ENCODE measurements at places on chromosomes 4 and X.

DNA sequence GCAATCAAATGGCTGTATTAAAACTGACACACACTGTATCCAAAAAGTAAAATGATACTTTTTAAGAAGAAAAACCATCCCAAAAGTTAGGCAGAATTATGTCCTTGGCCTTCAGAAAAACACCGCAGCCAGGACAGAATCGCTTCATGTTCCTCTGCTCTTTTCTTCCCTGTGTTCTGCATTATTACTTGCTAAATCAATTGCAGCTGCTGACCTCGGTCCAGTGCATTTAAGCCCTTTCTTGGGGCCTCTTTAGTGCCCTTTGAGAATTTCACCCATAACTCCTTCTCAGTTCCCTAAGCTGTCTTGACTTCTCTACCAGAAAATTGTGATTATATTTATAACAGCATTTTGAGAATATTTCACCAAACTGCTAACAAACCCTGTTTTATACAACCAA lies 696.9 kb downstream of the PCDH7 start:
- no peak for DNase-seq

- no peak for DNase-seq
These were observed 19.8 kb downstream of the PSMD10 start for GRCh38 chrX:108071578-108071977.

DNA sequence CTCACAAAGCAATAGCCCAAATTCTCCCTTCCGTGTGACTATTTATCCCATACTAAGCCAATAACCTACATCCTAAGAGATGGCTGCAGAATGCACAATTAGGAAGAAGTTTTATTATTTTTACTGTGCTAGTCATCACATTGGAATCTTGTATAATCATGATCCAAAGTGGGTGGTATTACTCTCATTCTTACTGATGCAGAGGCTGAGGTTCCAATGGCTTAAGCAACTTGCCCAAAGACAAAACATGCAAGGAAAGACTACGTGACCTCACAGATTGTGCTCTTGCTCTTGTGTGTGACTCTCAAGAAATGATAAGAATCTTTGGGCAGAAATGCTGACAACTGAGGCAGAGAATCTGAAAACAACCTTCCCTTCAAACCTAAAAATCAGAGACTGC lies 212.2 kb downstream of the LDB2 start:
- DNase-seq, result peak; percentile 42

DNA sequence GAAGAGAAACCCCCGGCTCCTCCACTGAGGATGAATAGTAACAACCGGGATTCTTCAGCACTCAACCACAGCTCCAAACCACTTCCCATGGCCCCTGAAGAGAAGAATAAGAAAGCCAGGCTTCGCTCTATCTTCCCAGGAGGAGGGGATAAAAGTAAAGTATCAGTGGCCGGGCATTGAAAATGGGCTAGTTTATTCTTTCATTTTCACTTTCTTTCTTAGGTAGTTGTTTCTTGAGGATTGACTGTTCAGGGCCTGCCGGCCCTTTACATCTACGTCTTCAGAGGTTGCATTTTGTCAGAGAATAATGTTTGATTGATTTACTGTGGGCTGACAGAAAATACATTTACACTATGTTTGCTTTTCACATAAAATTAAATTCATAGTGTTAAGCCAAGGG lies 27.1 kb downstream of the PAK3 start:
- no peak for DNase-seq

DNA sequence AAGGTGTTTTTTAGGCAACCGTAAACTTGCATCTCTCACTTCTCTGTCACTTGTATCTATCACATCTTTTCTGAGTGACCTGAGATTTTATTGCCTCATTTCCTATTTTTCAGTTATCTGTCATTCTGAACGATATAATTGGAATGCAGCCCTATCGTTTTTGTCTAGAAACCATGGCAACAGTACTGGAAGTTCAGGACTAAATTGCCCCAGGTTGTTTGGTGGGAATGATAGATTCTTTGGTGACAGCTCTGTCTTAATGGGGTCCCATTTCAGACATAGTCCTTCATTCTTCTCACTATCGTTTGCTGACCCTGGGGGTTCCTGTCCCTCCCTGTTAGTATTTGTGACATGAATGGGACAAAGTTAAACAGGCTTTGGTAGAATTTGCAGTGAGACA lies 267.7 kb upstream of the GALNT7 start:
- DNase-seq, result no peak

DNA sequence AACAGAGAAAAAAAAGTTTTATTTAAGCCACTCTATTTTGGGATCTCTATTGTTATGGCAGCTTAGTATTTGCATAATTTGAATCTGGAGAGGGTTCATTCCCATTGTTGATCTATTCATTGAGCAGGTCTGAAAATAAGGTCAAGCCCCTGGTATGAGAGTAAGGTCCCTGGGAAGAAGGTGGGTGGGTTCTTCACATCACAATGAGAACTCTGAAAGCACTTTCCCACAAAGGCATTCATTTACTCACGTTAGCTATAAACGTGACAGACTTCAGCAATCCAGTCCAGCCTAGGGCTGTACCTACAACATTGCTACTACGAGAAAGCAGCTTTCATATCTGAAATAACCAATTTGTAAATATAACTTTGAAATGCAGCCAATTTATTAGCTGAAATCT lies 126.2 kb downstream of the CORIN start:
- DNase-seq, result no peak

- DNase-seq, result no peak
These were observed 2.2 kb downstream of the RBBP7 start for GRCh38 chrX:16867947-16868346.

GRCh38 chr4:23070848-23071570 lies 378.3 kb downstream of the GBA3 start:
- DNase-seq, result no peak

GRCh38 chr4:76306882-76307659 lies 538 bp downstream of the STBD1 start:
- peak; percentile 28 for DNase-seq

GRCh38 chr4:113446019-113446418 lies 315.5 kb downstream of the CAMK2D start:
- peak; percentile 47 for DNase-seq

DNA sequence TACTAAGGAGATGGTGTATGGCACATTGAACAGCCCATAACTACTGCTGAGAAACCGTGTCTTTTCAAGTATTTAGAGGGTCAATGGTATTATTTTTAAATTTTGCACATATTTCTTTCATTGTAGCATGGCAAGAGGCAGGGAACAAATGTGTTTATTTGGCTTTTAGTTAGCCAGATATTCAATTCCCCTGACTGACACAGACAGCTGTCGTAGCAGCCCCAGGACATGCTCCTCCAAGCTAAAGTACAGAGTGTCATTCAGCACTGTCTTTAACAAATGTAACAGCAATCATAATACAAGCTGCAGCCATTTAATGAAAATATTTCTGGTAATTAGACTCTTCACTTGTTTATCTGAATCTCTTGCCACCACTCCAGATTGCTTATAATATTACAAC lies 687.1 kb downstream of the KLHL13 start:
- peak; percentile 40 for DNase-seq

- DNase-seq, result no peak
These were observed 250.9 kb downstream of the TENM3 start for GRCh38 chr4:182494103-182494502.

DNA sequence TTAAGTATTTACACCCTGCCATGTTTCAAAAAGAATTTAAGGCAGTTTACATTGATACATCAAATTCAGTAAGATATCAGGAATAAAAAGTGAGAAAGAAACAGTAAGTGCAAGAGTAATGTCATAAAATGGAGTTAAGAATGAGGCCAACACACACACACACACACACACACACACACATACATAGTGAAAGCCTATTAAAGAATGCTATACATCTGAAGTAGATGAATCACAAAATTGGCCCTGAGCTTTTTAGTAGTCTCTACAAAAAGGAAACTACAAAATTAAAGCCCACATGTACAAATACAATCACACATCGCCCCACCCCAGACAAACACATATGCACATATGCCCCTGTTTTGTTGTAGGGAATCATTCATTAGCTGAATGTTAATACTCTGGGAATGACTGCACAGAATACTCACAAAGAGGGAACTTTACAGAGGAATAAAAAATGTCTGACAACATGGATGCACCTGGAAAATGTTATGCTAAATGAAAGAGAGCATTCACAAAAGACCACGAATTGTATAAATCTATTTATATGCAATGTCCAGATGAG lies 428.8 kb downstream of the IL15 start:
- DNase-seq, result no peak

DNA sequence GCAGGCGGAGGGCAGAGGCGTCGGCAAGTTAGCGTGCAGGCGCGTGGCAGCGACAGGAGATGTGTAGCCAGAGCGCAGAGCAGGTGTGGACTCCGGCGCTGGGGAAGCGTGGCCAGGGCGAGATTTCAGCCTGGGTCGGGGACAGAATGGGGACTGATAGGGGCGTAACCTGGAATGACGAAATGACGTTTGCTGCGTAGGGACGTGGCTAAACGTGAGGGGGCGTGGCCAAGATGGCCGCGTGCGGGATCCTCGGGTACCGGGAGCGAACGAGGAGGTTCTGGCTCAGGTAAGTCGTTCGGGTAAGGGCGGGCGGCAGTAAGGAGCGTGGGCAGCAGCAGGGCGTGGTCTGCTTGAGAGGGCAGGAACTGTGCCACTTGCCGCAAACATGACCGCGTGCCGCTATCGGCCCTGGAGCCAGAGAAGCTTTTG lies 10.9 kb upstream of the CLTRN start:
- DNase-seq, result no peak

- no peak for DNase-seq
These were observed 108.4 kb downstream of the DOCK11 start for GRCh38 chrX:118603981-118604380.

- peak; percentile 21 for DNase-seq
These were observed 176.9 kb downstream of the PDHA2 start for GRCh38 chr4:96016634-96017299.

GRCh38 chrX:39149761-39150160 lies 348.5 kb downstream of the MID1IP1 start:
- no peak for DNase-seq

- DNase-seq, result no peak
These were observed 76.8 kb downstream of the EVC2 start for GRCh38 chr4:5631352-5632065.

- DNase-seq, result no peak
These were observed 144.8 kb downstream of the NWD2 start for GRCh38 chr4:37389366-37389765.

- no peak for DNase-seq
These were observed 42.1 kb downstream of the HHIP start for GRCh38 chr4:144688035-144688569.

DNA sequence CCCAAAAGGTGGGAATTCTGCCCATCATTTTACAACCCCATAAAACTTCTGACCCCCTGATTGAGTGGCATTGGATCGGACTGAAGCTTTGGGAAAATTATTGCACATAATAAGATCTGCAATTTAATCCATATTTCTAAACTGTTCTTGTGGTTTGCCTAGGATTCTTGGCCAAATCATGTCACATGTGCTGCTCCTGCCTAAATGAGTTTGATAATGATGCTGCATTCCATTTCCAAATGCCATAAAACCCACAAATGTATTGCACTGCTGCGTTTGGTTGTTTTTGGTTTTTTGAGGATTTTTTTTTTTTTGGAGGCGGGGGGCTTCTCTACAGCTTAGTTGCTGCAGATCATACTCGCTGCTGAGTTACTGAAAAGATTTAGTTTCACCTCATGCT lies 153.6 kb downstream of the QDPR start:
- DNase-seq, result no peak

DNA sequence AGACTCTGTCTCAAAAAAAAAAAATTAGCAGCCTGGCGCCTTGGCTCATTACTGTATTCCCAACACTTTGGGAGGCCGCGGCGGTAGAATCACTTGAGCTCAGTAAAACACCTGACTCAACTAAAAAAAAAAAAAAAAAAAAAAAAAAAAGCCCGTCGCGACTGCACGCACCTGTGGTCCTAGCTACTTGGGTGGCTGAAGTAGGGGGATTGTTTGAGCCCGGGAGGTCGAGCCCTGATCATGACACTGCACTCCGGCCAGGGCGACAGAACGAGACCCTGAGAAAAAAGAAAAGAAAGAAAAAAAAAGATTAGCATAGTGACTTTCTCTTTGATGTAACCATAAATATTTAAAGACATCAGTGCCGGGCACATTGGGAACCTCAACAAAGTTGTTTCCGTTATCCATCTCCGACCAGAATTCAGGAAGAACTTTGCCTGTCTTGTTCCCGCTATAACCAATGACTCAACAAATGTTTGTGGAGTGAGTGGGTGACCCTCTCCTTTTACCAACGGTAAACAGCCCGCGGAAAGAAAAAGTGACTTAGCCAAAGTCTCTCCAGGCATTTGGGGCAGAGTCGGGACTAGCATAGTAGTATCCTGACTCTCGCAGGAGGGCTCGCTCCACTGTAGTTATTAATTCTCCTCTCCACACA lies 553 bp upstream of the MED28 start:
- no peak for DNase-seq

DNA sequence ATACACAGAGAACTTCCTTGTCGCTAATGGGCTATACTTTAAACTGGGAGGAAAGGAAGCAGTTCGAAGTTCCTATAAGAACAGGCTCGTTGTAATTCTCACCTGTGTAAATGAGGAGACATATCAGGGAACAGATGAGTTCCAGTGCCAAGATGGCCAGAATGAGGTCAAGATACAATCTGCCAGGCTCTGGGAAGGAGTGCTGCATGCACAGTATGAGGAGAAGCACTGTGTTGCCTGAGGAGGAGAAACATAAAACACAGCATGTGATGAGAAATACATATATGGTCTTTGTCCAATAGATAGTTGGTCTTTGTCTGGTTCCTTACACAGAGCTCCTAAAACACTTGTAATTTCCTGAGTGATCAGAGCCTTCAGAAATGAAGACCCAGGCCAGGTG lies 24.3 kb downstream of the TMEM192 start:
- no peak for DNase-seq

DNA sequence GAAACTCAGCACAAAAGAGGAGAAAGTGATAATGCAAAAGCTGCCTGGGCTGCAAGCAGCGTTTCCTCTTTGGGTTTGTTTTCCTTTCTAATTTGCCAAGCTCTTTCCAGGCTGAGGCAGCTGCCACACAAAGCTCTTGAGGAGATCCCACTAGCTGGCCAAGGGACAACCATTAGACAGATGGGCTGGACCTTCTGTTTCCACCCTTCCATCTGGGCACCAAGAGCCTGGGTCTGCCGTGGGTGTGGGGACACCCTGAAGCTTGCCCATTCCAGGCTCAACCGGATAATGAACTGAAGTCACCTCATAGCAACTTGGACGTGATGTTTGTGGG lies 194.6 kb upstream of the C1QTNF7 start:
- peak; percentile 69 for DNase-seq

DNA sequence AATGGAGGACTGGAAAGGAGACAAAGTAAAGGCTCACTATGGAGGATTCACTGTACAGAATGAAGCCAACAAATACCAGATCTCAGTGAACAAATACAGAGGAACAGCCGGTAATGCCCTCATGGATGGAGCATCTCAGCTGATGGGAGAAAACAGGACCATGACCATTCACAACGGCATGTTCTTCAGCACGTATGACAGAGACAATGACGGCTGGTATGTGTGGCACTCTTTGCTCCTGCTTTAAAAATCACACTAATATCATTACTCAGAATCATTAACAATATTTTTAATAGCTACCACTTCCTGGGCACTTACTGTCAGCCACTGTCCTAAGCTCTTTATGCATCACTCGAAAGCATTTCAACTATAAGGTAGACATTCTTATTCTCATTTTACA lies 6.8 kb downstream of the FGB start:
- DNase-seq, result no peak

GRCh38 chr4:25075129-25075528 lies 44.4 kb upstream of the LGI2 start:
- DNase-seq, result no peak

Measured in muscle of back (tissue), 13 donors.